Stimulated activated CD4-positive, alpha-beta T cell treated with anti-CD3 and anti-CD28 coated beads, Interleukin-2, amount 100 ng/mL, for 24 hours (primary cell): ENCODE measurements at places on chromosomes 2 and 18.

GRCh38 chr2:127140538-127140937, 33.6 kb upstream of the BIN1 start:
- DNase-seq = no peak

DNA sequence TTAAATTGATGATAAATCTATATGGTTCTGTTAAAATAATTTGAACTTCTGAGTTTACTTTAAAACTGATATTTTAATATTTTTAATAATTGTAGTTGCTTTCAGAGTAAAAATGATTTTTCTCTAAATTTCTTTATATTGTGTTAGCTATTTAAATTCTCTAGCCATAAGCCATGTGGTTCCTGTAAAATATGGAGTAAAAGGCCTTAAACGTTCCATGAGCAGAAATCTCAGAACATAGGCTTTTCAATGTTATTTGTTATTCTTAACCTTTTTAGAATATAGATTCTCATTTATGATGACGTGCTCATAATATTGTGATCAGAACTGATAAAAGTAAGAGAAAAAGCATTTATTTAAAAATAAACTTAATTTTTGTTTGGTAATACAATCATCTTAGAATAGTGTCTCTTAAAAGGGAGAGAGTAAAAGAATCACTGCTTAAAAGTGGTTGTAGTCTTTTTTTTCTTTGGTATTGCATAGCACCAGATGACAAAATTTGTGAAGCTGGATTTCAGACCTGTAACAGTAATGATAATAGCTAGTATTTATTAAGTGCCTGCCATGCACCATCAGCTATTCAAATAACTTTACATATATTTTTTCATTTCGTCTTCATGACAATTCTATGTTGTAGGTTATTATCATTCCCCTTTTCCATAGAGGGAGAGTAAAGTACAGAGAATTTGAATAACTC, 2.7 kb downstream of the BMPR2 start:
- DNase-seq = no peak

DNA sequence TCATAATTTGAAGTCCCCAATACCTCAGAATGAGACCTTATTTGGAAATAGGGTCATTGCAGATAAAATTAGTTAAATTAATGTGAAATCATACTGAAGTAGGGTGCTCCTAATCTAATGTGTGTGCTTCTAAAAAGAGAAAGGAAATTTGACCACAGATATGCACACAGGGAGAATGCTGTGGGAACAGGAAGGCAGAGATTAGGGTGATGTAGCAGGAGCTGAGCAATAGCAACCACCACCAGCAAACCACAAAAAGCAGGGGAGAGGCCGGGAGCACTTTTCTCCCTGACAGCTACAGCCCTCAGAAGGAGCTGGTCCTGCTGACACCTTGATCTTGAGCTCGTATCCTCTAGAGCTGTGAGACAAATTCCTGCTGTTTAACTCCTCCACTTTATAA, 24.6 kb upstream of the SCG2 start:
- no peak for DNase-seq

- DNase-seq = no peak
Measured at GRCh38 chr18:63258749-63259566, 60.6 kb downstream of the BCL2 start.

- DNase-seq = no peak
Measured at GRCh38 chr2:222930862-222931261, 70.0 kb downstream of the ACSL3 start.

- no peak for DNase-seq
Measured at GRCh38 chr2:95296880-95297487, at the start of gene KCNIP3. Gene KCNIP3 (plus strand): TSS chr2:95297347. CDS start chr2:95297439, 92 bp downstream.

DNA sequence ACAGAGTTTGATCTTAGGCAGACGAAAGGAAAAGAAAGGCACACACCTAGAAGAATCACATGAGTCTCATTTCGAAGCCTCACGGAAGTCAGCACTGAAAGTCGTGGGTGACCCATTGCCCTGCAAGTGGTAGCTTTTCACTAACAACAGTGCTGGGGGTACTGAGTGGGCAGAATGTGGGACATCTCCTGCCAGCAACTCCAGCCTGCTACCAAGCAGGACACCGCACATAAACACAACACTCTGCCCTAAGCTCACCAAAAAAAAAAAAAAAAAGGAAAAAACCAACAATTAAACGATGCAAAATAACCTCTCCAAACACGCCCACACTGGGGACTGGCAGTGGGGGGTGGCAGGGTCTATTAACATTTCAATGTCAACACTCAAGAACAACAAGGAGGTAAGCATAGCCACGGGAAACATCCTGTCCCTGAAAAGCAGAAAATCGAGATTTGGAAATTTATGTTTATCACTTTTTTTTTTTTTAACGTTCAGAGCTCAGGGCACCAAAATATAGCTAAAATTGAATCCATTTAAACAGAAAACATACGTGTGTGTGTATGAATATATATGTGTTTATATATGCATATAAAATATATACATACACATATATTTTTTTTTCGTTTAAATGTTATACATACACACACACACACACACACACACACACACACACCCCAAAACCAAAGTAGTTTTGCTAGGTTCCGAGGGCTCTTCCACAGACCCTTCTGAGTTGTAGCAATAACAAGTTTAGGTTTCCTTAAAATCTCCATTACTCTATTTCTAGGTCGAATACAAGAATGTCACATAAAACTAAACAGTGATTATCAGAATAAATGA, 2.2 kb downstream of the INO80D start:
- DNase-seq = peak; percentile 17

- DNase-seq = no peak
Measured at GRCh38 chr18:61544178-61544577, 210.9 kb downstream of the CDH20 start.

- DNase-seq = no peak
Measured at GRCh38 chr2:144229296-144229695, 290.6 kb downstream of the ZEB2 start.

- no peak for DNase-seq
Measured at GRCh38 chr2:41870265-41870585, 177.6 kb upstream of the PKDCC start.

DNA sequence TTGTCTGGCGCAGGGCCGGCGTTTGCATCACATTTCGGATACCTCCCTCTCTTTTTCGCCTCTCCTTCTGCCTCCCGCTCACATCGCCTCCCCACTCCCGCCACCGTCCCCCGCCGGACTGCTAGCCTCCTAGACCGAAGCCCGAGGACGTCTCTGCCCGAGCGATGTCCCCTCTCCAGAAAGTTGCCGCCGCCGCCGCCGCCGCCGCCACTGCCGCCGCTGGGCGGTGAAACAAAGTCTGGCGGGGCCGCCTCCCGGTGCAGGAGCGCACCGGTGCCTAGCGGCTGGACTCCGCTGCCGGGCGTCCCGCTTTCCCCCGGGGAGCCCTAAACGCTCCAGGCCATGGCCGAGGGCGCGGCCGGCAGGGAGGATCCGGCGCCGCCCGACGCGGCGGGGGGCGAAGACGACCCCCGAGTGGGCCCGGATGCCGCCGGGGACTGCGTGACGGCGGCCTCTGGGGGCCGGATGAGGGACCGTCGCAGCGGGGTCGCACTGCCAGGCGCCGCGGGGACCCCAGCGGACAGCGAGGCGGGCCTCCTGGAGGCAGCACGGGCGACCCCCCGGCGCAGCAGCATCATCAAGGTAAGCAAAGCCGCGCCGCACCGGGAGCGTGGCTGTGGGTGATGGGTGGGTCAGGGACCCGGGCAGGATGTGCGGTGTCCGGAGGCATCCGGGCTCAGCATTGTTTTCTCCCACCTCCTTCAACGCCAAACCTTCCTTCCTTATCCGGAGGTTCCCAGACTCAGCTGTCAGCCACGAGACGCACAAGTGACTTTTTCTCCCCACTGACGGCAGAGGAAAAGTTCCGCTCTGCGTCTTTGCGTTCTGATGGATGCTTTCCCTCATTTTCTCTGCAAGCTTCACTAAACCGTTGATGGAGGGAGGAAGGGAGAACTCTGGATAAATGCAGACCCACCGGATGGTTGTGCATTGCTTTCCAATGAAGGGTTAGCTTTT, 643 bp downstream of the PLCL1 start:
- peak; percentile 56 for DNase-seq

GRCh38 chr2:11762799-11763461, 16.5 kb downstream of the LPIN1 start:
- DNase-seq = no peak

DNA sequence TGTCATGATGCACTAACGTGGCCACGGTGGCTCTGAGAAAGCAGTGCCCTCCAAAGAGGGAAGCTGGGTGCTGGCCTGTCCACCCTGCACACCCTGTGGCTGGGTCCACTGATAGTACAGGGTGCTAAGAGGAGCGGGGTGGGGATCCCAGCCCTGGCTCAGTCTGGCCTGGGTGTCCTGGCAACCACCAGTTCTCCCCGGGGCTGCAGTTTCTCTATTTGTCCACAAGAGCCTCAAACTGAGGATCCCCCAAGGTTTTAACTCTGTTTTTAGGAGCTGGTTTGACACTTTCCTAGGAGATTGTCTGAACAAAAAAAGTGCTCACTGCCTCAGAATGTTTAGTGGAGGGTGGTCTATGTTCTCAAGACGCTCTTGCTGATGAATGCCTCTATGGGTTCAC, 29.0 kb downstream of the EDAR start:
- DNase-seq = no peak

- DNase-seq = no peak
Measured at GRCh38 chr2:127087791-127088495, 19.0 kb downstream of the BIN1 start.

DNA sequence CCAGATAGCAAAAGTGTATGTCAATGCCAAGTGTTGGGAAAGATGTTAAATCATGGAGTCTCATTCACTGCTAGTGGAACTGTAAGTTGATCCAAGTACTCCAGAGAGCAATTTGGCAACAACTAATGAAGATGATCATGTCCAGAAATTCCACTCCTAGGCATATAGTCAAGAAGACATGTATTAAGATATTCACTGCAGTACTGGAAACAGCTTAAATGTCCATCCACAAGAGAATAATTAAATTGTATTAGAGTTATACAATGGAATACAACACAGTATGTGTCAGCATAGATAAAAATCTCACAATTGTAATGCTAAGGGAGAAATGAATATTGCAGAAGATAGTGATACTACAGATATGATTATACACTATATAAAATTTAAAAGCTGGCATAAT, 15.2 kb upstream of the LBH start:
- DNase-seq = no peak

GRCh38 chr2:58293056-58293455, 51.9 kb upstream of the FANCL start:
- DNase-seq = no peak

DNA sequence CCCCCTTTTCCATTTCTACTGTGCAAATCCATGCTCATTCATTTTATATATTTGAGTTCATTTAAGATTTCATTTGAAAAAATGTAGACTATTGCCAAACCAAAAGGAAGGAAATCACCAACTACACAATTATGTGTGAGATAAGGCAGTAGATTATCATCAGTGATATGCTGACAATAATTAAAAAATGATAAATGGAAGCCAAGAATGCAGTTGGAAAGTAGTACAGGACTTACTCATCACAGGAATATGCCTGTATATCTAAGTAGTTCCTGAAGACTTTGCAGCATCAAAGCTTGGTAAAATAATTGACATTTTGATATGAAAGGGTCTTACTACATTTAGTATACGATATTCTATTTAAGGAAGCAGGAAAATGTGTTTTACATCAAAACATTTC, 166.1 kb upstream of the OTX1 start:
- no peak for DNase-seq

GRCh38 chr2:240259201-240259923, 118.9 kb upstream of the OTOS start:
- no peak for DNase-seq

- DNase-seq = no peak
Measured at GRCh38 chr2:493228-493627, 184.0 kb downstream of the TMEM18 start.

DNA sequence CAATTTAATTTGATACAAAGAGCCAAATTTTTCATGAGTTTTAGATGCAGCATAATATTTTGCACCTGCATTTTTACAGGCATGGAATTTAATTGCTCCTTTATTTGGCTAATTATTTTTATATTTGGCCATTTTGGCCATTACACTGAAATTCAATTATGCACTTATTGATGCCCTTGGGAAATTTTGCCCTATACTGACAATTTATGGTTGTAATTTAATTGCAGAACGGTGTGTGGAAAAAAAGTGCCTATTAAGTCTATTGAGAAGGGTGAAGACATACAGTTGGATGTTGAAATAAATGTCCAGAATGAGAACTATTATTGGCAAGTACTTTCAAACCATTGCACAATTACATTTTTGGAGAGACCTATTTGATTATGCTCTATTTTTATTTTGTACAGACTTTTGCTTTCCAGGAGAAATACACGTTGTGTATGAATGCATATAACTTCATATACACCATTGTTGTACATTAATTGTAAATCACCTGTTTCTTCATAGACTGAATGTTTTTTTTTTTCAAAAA, 1319.3 kb upstream of the CDH2 start:
- DNase-seq = no peak

DNA sequence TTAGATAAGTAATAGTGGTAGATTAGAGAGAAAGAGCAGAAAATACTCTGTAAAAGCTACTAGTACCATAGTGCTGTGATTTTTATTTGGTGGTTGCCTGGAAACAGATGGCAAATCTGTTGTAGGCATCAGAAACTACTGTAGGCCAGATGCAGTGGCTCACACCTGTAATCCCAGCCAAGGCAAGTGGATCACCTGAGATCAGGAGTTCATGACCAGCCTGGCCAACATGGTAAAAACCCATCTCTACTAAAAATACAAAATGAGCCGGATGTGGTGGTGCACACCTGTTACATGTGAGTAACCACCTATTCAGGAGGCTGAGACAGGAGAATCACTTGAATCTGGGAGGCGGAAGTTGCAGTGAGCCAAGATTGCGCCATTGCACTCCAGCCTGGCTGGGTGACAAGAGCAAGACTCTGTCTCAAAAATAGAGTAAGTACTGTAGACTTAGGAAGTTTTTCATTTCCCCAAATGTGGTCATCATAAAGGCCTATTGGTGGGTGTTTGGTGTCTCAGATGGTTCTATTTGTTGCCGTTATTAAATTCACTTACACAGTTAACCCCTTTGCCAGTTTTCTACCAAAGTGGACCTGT, 79.6 kb downstream of the SPTBN1 start:
- no peak for DNase-seq

DNA sequence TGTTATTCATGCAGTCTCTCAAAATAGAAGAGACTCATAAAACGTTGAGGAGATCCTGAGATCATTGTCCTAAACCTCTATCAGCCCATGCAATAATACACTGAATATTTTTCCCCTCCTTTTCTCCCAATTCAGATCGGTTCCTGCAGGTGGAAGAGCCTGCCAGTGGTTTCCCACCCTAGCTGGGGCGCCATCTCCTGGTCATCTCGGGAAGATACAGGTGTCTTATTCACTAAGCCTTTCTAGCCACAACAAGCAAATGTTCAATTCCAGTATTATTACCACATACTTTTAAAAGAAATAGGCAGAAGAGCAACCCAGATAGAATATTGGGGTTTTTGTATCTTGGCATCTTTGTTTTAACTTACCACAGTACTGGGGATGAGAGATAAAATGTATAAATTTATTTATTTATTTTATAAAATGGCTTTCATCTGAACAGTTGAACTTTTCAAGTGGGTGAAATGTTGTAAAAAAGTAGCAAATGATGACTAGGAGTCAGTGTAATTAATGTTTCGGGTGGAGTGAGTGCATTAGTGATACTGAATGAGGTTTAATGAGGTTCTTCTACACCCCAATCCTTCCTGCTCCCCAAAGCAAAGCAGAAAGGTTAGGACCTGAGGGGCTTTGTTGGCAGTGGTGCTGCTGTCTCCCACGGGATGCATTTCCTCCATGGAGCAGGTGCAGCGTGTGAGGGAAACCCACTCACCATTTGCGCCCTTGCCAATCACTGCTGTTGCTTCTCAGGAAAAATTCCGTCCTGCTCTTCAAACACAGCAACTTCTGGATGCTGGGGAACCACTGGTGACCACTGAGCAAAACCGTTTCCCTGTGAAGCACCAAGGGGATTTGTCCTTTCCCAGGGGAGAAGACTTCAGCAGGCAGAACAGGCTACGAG, 147.1 kb upstream of the FHL2 start:
- DNase-seq = peak; percentile 80
